EL (cell line): ENCODE measurements at places on chromosomes 4 and X.

DNA sequence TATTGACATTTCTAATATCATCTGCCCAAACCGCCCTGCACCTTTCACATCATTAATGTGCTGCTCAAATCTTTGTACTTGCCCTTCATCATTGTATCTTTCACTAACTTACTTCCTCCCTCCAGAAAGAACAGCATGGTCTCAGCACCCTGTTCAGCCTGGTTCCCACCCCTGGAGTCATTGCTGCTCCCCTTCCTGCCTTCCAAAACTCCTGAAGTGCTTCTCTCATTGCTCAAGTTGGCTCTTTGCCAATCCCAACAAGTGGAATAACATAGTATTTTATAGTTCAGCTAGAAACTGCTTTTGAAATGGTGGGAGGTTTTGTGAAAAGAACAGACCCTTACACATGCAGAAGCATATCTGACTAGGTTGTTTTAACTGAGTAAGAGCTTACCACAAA, 14.0 kb upstream of the TTC29 start:
- peak; percentile 59 for DNase-seq

DNA sequence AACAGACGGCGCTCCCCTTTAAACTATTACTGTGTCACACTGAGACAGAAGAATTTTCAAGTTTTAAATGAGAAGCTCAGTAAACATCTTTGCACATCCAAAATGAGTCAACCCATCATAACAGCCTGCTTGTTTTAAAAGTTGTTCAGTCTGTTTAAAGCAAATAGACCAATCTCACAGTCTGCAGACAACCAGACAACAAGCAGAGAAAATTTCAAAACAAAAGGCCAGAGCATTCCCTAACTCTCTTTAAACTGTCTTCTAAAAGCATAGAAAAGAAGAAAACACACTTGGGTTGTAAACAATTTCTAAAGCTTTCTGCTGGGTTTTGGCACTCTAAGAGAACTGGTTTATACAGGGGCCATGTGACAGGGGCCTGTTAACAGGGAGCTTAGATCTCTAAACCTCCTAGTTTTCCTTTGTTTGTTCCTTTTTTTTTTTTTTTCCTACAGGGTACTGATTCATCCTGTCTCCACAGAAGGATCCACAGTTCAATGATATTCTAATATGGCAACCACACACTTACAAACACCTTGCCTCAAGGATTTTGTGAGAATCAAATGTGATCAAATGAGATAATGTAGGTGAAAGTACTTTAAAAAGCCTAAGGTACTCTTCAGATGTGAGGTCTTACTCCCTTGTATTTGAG, 100.8 kb upstream of the MAML3 start:
- DNase-seq: no peak

GRCh38 chr4:76061982-76062381, 12.5 kb upstream of the ART3 start:
- no peak for DNase-seq

GRCh38 chrX:1212532-1212931, at the start of gene CRLF2:
Gene CRLF2, minus strand, starts transcription at chrX:1212649. Its CDS starts 15 bp downstream, at chrX:1212634.
- DNase-seq: peak; percentile 60

DNA sequence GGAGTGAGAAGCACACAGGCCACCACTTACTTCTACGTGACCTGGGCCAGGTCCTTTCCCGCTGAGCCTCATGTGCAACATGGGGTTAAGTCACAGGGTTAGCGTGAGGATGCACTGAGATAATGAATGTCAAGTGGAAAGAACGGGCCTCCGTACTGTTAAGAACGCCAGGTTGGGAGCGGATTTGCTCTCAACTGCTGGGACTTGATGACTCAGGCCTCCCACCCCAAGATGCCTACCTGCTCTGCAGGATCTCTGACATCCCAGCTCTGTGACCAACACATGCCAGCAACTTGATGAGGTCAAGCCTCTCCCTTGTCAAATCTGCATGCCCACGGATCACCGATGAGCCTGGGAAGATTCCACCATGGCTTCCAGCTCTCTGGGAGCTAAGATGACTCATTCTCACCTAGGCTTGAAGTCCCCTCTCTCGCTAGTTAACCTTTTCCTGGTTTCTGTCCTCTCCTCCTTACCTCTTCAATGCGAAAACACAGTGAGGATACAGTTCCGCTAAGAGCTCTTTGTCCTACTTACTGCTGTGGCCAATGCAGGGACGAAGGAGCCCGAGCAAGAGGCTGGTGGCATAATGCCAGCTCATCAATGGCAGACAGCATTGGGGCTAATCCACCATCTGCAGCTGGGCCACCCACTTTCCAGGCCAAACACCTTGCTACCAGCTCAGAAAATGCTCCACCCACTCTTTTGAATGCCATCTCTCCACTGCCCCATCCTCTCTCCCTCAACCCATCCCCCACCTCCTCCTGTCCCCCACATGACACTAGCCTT, 67.6 kb downstream of the PJA1 start:
- no peak for DNase-seq

DNA sequence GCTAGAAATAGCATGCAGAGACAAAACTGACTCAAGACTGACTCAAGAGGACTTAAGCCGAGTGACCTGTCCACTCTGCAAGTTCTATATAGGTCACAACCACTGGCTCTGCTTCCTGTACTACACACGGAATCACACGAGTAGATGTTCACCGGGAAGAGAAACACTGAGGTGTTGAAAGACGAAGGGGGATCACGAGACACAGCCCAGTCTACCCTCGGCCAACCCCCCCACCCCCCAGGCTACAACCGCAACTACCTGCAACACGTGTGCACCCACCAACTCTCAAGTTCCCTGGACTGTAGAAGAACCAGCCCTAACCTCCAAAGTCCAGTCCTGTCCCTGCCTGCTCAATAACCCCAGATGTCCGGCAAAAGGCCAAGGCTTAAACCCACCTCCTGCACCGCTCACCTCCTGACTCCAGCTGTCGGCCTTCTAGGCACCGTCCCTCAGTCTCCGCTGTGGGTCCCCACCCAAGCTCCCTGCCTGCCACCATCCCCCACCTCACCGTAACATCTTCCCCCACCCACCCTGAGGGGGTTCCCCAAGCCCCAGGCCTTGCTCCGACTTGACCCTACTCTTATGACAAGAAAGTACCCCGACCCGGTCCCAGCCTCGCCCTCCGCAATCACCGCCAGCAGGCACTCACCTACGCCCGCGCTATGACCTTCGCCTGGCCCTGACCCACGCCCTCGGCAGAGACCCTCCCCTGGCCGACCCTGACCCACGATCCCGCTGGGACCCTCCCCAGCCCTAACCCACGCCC, 739 bp downstream of the GAK start:
- DNase-seq: peak; percentile 53

DNA sequence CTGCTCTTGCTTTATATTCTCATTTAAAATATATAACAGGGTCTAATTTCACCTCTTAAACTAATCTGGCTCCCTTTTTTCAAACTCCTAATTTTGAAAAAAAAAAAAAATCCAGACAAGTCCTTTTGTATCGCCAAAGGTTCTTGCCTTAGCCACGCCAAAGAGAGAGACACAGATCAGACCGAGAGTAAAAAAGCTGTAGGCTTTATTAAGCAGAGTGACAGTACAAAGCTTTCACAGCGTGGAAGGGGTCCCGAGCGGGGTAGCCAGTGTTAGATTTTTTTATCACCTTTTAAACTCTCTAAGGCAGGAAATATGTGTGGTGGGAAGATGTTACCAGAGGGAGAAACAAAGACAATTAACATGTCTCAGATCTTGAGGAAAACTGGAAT, 54.1 kb downstream of the PAGE2 start:
- no peak for DNase-seq

- DNase-seq: peak; percentile 10
These were observed 2.0 kb upstream of the FATE1 start for GRCh38 chrX:151713849-151714248.

DNA sequence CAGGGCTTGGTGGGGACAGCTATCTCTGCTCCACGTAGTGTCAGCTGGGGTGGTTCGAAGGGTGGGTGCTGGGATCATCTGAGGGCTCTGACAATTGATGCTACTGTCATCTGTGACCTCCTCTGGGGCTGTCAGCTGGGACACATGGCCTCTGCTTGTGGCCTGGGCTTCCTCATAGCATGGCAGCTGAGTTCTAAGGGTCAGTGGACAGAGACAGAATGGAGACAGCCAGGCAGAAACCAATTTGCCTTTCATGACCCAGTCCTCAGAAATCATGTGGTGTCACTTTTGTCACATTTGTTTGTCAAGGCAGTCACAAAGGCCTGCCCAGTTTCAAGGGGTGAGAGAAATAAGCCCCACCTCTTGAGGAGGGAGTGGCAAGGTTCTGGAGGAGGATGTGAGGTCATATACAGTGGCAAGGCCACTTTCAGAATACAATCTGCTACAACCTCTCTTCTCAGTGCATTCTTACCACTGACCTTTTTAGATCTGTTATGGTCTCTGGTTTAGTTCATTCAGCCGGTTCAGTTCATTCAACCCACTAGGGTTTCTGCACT, 103.6 kb upstream of the BCOR start:
- DNase-seq: no peak

- no peak for DNase-seq
These were observed 13.4 kb downstream of the PHKA2 start for GRCh38 chrX:18970465-18970864.

DNA sequence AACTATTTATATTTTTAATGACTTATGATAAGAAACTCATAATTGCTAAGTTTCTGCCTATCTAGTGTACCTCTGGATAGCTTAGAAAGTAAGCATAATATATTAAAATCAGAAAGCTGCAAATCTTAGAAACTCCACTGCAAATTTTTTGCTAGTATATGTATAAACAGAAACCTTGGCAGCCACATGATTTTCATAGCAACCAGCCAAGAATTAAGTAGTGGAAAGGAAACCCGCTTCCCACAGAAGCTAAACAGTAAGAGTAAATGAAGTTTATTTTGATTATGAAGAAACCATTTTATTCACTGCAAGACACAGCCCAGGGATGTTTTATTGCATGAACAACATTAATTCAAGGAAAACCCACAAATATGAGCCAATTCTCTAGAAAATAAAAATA, 872.5 kb upstream of the ADGRL3 start:
- no peak for DNase-seq

DNA sequence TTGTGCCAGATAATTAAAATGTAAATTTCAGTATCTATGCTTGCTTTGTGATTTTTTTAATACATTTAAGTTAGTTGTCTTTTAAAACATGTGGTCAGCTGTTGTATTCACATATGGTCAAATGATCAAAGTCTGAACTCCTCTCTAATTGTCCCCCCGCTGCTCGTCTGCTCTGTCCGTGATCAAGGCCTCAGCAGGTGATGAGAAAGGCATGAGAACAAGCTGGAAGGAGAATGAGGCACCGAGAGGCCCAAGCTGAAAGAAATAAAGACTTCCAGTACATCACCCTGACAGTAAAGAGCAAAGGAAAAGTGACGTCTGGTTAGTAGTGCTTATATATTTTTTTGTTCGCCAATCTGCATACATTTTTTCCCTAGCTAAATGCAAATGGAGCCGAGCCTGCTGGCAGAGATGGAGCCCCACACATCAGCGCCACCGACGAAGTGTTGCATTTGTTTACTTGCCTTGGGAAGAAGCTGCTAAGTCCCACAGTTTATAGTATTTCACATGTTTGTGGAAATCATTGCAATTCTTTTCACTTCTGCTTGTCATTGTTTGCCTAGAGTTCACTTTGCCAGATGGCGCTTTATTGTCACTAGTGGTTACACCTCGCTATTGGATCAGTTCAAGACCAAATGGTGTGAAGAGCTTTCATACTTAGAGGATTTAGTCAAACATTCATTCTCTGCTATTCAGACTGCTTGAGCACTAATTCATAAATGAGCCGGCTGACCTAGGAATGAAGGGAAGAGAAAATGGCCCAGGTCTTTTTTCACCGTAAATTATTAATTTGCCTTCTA, 181.5 kb downstream of the ZIC3 start:
- DNase-seq: no peak

- DNase-seq: peak; percentile 86
These were observed 141.1 kb downstream of the MAML3 start for GRCh38 chr4:140012688-140013486.

DNA sequence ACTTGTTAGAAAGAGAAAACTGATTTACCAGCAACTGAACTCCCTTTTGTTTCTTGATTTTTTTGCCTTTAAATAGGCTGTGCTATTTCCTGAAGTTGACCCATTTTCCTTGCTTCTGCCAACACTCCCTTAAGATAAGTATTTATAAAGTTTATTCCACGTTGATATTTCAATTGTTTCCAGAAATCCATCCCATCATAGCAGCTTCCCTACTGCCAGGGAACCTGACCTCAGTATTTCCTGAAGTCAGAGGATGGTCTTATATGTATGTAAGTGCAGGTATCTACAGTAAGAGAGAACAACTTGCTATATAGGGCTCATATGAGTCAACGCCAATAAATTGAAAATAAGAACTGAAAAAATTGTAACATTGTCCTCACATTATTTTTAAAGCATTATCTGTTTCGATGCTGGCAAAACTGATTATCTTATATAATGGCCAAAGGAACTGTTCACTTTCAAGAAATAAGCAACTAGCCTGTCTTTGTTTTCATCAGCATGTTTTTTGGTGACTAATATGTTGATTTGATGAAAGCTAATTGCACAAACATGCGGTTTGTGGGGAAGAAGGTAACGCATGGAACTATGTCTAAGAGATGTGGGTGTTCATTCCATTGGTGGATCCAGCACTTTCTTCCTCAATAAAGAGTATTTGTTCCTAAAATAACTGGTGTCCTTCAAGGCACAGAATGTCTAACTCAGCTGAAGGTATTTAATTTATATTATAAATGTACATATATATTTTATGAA, 4.7 kb downstream of the LIMCH1 start:
- DNase-seq: peak; percentile 39

- peak; percentile 12 for DNase-seq
These were observed 60.4 kb upstream of the TAF9B start for GRCh38 chrX:78199851-78200250.

DNA sequence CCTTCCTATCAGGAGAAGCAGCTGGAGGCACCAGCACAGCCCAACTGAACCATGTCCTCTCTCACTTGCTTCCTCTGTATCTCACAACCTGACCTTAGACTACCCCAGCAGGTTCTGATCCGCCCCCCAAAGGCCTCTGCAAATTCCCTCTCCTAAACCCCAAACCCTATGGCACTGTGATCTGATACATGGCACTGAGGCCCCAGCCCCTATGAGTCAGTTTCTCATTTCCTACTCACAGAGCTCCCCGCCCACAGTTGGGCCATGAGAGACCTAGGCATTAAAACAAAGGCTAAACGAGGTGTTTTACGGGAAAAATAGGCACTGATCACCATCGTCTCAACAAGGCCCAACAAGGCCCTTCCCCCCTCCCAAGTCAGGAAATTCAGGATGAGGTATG, 19.1 kb downstream of the SASH3 start:
- DNase-seq: no peak

DNA sequence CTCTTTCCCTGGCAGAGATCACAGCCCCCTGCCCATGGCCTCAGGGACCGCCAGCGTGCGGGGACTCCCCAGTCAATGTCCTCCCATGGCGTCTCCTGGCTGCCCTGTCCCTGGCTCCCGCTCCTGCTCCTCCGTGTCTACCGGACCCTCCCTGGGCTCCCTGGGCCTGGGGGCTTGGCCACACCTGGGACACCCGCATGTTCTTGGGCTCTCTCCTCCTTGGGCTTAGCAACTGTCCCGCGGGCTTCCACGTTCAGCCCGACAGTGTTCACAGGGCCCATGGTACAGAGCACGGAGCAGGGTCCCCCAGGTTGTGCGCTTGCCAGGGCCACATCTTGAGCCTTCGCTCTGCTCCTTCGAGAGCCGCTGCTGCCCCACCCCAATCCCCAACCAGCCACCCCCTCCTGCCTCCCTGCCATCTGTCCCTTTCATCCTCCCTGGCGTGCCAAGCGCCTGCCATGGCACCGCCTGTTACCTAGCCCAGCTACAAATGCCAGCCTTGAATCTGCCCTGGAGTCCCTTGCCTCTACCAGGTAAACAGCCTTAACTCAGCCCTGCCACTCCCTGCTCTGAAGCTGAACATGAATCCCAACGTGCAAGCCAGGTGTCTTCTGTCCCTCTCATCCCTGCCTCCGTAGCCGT, 3.9 kb downstream of the AVPR2 start:
- DNase-seq: no peak

GRCh38 chr4:13178621-13179020, 305.5 kb downstream of the RAB28 start:
- DNase-seq: no peak
